ENCODE measurements at places on chromosomes 7 and 10.

- no peak for DNase-seq
Observed at GRCh38 chr7:158355456-158356065, 232.1 kb downstream of the PTPRN2 start.

DNA sequence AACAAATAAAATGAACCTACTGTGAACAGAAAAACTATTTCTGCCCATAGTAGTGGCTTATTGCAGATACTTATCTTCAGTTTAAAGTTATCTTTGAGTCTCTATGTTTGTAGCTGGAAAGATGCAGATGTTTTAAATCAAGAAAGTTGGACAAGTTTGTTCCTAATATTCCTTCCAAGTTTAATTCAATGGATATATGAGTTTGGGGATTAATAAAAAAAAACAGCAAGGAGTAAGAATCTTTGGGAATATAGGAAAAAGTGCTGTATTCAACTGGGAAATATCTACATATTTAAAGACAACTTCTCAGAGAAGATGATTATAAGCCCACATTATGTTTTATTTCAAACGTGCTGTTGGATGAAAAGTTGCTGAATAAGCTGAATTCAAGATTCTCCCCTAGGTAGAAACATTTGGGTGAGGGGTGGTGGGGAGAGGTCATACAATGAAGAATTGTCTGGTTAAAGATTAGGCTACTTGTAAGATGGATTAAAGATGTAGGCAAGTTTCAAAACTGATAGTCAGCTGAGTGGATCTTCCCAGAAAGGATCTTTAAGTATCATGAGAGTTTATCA, 1135.2 kb downstream of the CNTNAP2 start:
- no peak for DNase-seq

DNA sequence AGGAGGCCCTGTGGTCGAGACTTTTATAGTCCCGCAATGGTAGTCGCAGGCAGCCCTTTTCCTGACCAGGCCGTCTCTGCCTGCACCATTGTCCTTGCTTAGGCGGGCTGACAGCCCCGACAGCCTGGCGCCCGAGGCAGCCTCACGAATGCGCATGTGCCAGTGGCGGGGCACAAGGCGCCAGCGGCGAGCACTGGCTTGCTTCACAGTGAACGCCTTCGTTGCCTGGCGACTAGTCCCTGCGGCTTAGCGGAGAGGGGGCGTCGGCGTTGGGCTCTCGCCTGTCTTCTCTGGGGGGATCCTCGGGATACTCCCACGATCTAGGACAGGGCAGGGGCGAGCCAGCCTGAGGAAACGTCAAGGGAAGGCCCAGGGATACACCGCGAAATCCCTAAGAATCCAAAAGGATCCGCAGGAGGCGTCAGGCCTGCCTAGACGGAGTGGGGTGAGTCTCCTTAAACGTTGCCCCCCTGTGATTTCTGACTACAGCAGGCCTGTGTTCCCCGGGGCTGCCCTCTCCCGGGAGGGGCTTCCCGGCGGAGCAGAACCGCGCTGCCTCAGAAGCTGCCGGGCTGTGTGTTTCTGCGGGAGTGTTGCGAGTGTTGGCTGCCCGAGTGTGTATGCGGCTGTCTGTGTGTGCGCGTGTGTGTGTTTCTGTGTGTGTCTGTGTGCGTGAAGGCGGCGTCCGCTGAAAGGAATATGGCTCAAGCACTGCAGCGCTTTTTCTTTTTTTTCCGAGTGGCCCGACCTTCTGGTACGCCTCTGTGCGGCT, 20.5 kb upstream of the ZNF273 start:
- peak; percentile 62 for DNase-seq

DNA sequence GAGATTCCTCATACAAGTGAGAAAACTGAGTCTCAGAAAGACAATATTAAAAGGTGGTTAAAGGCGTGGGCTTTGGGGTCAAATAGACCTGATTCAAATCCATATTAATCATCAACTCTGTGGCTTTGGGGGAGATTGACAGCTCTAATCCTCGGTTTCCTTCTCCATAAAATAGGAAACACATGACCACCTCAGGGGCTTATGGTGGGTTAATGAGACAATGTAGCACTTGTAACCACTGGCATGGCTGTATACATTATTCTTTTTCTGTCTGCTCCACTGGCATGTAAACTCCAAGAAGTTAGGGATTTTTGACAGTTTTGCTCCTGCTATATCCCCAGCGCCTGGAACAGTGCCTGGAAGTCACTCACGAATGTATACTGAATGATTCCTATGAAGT, 120.8 kb upstream of the GAD2 start:
- no peak for DNase-seq

GRCh38 chr7:70808876-70809275, 323.1 kb upstream of the GALNT17 start:
- no peak for DNase-seq

- no peak for DNase-seq
Observed at GRCh38 chr10:100693821-100694220, 51.6 kb upstream of the PAX2 start.

DNA sequence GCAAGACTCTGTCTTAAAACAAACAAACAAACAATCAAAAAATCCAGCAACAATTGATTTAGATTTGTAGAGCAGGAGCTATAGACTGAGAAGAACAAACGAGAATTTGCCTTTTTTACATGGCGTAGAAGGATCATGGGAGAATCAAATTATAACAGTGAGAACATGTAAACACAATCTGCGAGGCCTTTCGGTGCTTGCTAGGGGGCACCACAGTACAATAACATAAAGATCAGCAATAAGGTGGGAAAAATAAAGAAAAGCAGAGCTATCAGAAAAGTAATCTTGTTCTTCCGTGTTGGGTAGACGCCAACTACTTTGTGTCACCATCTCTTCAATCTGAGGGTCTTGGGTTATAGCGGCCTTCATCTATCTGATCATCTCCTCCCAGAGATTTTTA, 82.2 kb downstream of the NOD1 start:
- DNase-seq, result no peak

DNA sequence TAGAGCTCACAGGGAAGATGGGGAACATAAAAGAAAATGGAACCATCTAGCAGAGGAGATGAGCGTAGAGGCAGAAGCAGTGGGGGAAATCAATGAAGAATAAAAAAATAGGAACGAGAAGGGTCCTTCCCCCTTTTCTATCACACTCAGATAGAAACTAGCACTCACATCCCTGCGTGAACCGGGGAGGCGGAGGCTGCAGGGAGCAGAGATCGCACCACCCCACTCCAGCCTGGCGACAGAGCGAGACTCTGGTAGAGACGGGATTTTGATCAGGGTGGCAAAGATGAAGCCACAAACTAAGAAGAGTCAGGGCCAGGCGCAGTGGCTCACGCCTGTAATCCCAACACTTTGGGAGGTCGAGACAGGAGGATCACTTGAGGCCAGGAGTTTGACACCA, 64.7 kb upstream of the ECHDC3 start:
- DNase-seq, result no peak

- no peak for DNase-seq
Observed at GRCh38 chr10:73647211-73647874, 6.1 kb upstream of the MYOZ1 start.

DNA sequence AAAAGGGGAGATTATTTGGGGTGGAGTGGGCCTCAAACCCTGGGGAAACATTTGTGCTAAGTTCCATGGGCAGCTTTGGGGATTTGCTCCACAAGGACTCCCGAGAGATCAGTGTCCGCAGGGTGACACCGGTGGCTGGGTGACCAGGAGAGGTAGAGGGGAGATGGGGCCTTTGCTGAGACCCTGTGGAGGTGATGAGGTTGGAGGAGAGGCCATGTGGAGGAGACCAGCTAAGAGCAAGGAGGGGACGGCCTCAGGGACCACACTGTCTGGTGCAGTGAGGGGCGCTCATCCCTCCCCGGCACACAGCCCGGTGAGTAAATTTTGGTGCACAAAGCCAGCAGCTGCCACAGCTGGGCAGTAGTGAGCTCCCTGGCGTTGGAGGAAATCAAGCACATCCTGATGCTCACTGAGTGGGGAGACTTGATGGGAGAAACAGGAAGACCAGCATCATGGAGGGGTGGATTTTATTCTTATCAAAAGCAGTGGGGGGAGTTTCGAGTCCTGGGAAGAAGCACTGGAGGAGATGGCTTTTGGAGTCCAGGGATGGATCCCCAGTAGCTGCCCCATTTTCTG, 20.2 kb upstream of the ELFN1 start:
- no peak for DNase-seq

GRCh38 chr10:49768731-49769130, 6.6 kb upstream of the OGDHL start:
- DNase-seq, result no peak

DNA sequence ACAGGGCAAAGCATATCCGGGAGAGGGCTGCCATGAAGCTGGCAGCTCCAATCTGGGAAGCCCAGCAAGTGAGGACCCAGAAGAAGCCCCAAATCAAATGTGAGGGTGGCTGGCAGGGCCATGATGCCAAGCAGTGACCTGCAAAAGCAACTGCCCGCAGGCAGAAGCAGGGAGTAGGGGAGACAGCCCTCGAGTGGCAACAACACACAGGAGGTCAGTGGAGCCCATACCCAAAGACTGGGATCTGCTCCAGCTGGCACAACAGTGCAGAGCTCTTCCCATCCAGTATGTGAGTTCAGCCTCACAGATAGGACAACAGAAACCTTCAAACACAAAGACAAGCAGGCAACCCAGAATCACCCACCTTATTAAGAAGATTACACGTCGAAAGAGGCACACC, 45.0 kb downstream of the GRID1 start:
- no peak for DNase-seq

DNA sequence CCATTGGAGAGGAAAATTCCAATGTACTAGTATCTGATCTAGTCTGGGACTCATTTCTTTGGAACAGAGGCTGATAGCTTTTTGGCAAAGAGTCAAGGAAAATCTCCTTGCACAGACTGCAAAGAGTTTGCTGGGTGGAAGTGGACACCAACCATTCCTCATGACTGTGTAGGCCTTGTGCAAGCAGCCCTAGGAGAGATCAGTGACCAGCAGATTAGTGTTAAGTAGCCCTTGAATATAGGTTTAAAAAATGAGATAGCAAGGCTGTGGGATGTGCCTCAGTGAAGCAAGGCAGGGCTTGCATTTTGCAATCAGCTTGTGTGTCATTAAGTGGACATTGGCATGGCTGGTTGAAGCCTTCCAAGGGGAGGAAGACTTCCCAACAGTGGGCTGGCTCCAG, 341.6 kb downstream of the PLXNA4 start:
- no peak for DNase-seq

DNA sequence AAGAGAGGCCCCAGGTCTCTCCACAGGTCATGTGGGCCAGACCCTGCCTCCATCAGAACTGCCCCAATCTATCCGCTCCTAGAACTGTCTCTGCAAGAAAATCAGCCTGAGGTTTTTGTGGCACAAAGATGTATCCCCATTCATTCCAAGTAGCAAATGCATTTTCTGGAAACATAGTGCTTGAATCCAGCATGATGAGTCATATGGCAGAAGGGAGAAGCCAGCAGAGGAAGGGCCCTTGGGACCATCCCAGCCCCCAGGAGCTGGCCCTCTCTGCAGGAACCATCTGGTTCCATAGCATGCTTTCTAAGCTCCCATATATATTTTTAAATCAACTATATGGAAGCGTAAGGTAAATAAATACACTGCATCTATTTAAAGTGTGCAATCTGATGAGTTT, 563.2 kb downstream of the GALNT17 start:
- DNase-seq, result no peak

GRCh38 chr10:23512355-23513058, 73.6 kb downstream of the OTUD1 start:
- no peak for DNase-seq

DNA sequence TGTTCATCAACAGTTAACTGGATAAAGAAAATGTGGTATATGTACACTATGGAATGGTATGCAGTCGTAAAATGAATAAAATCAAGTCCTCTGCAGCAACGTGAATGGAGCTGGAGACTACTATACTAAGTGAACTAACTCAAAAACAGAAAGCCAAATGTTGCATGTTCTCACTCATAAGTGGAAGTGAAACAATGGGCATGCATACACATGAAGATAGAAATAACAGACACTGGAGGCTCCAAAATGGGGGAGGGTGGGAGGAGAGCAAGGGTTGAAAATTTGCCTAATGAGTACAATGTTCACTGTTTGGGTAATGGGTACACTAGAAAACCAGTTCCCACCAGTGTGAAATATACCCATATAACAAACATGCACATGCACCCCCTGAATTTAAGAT, 179.5 kb downstream of the ZWINT start:
- DNase-seq, result no peak

GRCh38 chr10:314871-315270, 179.6 kb downstream of the ZMYND11 start:
- no peak for DNase-seq

DNA sequence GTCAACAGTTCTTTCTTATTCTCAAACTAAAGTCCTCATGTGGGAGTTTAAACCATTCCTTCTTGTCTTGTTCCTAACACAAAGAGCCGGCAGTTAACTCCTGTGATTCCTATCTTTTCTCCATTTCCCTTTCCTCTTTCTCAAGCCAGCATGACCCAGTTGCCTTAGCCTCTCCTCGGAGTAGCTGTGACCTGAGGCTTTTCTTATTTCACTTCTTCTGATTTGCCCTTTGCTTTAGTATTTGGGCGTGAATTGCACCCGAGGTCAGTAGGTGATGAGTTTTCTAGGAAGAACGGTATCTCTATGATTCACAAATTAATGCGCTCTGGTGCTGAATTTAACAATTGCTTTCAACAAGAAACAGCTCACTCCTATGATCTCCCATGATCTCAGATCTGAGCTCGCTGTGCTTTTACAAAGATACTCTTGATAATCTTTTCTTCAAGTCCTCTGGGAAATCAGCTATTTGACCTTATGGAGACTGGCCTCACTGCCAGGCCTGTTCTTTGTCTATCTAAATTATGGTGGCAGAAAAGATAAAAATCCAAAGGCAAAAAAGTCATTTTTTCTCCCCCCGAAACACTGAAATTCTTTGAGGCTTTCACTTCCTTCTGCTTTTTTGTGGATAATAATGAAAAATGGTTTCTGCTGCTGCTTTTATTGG, 184.6 kb downstream of the JCAD start:
- DNase-seq, result no peak

- DNase-seq, result no peak
Observed at GRCh38 chr7:6917258-6917657, 91.2 kb upstream of the CCZ1B start.

DNA sequence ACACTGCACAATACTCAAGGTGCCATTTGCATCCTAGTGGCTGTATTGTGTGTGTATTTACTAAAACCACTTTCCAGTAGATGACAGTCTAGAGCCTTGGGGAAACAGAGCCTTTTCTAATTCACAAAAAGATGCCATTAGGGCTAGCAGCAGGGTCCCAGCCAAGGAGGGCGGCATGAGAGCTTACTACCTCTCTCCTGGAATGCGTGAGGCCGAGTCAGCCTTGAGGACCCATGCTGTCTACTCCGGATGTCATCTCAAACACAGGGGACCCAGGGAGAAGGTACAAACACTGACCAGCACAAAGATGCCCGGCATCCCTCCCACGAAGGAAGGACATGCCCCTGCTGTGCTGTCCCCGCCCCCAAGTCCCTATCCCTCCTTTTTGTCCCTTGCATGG, 65.5 kb downstream of the CYCS start:
- DNase-seq, result no peak

DNA sequence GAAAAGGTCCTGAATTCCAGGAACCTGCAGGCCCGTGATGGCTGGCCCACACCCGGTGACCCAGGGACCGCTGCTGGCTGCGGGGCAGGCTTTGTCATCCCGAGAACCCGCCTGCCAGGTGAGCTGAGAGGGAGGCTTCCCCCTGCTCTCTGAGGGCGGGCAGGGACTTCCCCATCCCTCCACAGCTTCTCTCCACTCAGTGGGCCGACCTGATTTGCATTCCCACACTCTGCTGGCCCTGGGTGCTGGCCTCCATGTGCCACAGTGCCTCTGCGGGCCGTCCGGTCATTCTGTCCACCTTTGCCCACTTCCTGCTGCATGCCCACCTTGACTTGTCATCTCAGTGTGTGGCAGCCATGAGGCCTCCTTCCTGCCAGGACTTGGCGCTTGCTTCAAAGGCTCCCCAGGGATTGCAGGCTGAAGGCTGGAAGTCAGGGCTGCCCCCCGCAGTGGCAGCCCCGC, 35.3 kb downstream of the PALD1 start:
- no peak for DNase-seq

All from cerebellar nuclear complex (tissue), 1 donor.